ENCODE measurements at places on chromosomes 1 and 21.

DNA sequence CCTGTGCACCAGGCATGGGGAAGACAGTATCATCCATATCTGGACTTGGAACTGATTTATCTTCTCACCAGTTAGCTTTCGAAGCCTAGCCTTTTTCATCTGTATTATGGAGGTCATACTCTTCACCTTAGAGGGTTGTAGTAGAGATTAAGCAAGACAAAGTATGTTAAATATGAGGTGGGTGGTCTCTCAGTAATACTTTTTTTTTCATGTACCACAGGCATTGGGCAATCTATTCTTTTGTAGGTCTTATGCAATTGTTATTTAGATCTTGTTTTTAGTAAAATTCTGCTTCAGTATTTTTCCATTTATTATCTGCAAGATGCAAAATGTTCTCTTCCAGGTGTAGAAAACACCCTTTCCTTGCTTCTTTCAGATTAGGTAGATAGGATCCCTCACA lies 35.2 kb upstream of the OR2B11 start:
- DNase-seq, result no peak

DNA sequence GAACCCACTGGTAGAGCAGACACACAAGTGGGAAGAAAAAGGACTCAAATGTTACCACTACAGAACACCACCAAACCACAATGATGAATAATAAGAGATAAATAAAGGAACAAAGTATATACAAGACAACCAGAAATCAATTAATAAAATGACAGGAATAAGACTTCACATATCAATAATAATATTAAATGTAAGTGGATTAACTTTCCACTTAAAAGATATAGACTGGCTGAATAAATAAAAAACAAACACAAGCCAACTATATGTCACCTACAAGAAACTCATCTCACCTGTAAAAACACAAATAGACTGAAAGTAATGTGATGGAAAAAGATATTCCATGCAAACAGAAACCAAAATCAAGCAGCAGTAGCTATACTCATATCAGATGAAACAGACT lies 6.9 kb upstream of the CLIC6 start:
- no peak for DNase-seq

DNA sequence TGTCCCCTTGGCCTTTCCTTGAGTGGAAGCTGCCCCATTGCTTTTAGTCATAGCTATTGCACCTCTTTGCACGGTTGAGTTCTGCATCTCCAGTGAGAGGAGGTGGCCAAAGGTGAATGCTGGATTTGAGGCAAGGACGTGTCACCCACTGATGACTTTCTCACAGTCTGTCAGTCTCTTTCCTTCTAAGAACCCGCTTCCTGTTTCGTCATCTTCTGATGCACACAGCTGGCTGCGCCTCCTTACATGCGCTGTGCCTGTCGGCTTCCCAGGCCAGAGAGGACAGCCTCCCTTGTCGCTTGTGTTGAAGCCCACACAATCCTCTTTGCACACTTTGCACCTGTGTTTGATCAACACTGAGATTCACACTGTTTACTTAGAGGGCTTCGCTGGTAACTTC lies 41.8 kb upstream of the PWP2 start:
- no peak for DNase-seq

GRCh38 chr1:204459706-204460105 lies 34.9 kb downstream of the PIK3C2B start:
- no peak for DNase-seq

- DNase-seq, result no peak
Measured at GRCh38 chr21:38688068-38688467, 117.7 kb upstream of the ETS2 start.

DNA sequence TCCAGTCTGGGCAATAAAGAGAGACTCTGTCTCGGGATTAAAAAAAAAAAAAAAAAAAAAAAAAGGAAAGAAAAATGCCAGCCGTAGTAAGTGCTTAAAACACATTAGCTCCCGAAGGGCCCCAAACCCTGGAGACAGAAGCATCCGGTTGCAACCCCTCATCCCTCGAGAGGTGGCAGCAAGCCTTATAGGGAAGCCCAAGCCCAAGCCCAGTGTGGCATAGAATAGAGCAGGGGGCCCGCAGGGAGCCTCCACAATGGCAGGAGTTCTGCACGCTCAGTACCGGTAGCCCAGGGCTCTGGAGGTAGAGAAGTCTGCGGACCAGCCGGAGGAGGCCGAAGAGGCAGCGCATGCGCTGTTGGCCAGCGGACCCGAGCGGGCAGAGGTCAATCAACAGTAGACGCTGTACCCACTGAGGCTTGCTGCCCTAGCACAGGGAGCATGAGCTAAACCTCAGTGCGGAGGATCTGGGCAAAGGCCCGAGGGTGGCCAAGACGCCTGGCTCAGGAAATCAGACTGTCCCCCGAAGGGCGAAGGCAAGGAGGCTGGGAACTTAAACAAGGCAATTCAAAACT lies 34.1 kb upstream of the C1orf198 start:
- no peak for DNase-seq

- peak; percentile 4 for DNase-seq
Measured at GRCh38 chr1:219566951-219567947, 45.7 kb downstream of the ZC3H11B start.

DNA sequence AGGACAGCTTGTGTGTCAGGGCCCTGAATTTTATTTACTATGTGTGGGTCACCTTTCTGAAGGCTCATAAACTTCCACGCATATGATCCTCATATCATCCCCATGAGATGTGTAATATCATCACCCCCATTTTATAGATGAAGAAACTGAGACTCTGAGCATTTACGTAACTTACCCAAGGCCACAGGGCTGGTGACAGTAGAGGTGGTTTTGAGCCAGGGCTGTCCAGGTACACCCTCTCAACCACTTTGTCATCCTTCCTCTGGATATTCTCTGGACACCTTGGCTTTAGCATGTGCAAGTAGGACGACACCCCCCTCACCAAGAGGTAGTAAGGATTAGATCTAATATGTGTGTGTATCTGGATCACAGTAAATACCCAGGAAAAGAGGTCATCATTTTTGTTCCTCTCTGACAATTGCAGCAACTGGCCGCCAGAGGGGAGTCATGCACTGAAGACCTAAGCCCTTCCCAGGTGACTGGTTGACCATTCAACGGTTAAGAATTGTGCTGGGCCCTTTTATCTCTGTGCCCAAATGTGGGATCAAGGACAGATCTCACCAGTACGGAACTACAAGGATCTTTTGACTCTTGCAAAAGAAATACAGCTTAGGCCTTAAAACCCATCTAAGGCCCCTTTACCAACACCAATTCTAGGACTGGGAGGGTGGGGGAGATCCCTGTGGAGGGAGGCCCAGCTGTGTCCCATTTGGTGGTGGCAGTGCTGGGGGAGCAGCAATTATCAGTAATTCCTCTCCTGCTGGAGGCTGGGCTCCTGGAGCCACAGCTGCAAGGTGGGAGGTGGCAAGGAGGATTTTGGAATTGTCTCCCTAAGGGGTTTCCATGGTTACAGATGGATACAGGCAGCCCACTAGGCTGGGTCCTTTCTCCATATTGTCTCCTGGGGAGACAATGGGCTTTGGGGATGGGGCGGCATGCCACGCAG lies 13.7 kb upstream of the E2F2 start:
- peak; percentile 90 for DNase-seq

GRCh38 chr1:156935505-156936128 lies 15.2 kb downstream of the LRRC71 start:
- no peak for DNase-seq

- no peak for DNase-seq
Measured at GRCh38 chr1:6106321-6106731, 60.6 kb downstream of the KCNAB2 start.

DNA sequence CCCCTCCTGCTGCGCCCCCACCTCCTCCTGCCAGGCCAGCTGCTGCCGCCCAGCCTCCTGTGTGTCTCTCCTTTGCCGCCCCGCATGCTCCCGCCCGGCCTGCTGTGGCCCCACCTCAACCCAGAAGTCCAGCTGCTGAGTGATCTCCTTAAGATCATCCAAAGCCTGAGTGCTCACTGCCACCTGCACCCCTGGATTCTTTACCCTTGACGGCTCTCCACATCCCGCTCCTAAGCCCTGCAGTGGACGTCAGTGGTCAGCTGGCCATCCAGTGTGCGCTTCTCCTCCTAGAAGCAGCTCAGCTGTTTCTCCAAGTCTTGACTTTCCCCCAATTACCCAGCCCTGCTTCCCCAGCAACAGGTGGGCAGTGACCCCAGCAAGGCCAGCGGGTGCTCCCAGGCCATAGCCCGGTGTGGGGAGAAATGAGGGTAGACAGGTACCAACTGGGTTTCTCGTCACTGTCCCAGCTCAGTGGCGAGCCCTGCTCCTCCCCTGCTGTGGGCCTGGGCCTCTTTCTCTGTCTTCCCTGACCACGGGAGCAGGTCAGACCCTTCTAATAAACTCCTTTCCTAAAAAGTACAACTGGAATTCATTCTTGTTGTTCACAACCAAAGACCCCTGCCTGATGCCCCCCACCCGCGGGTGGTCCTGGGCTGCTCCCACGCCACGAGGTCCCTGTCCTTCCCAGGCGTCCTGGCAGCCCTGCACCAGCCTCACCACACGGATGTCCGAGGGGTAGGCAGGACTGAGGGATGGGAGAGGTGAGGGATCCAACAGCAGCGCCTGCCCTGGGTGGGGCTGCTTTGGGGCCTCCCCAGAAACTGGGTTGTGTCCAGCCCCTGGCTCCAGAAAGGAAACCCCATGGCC lies 1.4 kb downstream of the KRTAP10-7 start:
- DNase-seq, result no peak

- no peak for DNase-seq
Measured at GRCh38 chr1:18938707-18939070, 17.8 kb downstream of the IFFO2 start.

- no peak for DNase-seq
Measured at GRCh38 chr1:169338617-169339016, 29.0 kb downstream of the NME7 start.

- no peak for DNase-seq
Measured at GRCh38 chr1:3062616-3063378, 6.2 kb upstream of the PRDM16 start.

GRCh38 chr1:3215198-3216014 lies 146.4 kb downstream of the PRDM16 start:
- DNase-seq, result no peak

GRCh38 chr1:244672946-244673682 lies 20.2 kb downstream of the DESI2 start:
- DNase-seq, result no peak

- DNase-seq, result peak; percentile 90
Measured at GRCh38 chr1:153805042-153805745, 30.0 kb downstream of the SLC27A3 start.

- DNase-seq, result no peak
Measured at GRCh38 chr1:185776522-185776921, 42.3 kb downstream of the HMCN1 start.

DNA sequence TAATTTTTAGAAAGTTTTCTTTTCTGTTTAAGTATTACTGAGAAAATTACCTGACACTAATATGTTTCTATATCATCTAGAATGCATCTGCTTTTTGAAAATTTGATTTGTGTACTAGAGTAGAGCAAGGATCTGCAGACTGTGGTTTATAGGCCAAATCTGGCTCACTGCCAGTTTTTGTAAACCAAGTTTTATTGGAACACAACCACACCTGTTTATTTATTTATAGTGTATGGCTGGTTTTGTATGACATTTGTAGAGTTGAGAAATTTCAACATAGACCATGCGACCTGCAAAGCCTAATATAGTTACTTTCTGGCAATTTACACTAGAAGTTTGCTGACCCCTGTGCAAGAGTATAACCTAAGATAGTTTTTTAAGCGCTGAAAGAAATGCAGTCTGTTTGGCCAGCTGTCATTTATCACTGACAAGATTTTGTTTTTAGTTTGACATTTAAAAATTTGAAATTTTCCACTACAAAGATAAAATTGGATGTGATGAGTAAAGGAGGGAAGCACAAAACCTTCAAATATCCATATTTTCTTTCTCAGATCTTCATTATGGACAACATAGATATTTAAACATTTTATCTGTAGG lies 36.1 kb upstream of the CACYBP start:
- peak; percentile 90 for DNase-seq

GRCh38 chr1:90721210-90722194 lies 4.4 kb upstream of the BARHL2 start:
- peak; percentile 70 for DNase-seq

All from OCI-LY7 (cell line).